RKO (cell line): ENCODE measurements at places on chromosomes 6 and 20.

DNA sequence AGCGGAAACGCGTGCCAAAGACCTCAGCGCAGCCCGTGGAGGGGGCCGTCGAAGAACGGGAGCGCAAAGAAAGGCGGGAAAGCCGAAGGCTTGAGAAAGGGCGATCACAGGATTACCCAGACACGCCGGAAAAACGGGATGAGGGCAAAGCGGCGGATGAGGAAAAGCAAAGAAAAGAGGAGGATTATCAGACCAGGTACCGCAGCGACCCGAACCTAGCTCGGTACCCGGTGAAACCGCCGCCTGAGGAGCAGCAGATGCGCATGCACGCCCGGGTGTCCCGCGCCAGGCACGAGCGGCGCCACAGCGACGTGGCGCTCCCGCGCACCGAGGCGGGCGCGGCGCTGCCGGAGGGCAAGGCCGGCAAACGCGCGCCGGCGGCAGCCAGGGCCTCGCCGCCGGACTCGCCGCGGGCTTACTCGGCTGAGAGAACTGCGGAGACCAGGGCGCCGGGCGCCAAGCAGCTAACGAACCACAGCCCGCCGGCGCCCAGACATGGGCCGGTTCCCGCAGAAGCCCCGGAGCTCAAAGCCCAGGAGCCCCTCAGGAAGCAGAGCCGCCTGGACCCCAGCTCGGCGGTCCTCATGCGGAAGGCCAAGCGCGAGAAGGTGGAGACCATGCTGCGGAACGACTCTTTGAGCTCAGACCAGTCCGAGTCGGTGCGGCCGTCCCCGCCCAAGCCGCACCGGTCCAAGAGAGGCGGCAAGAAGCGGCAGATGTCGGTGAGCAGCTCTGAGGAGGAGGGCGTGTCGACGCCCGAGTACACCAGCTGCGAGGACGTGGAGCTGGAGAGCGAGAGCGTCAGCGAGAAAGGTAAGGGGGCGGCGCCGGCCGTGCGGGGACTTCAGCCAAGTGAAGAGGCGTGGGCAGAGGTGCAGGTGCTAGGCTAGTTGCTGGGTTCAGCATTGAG is 296.2 kb downstream of the RIMS1 start:
- DNase-seq, result no peak

DNA sequence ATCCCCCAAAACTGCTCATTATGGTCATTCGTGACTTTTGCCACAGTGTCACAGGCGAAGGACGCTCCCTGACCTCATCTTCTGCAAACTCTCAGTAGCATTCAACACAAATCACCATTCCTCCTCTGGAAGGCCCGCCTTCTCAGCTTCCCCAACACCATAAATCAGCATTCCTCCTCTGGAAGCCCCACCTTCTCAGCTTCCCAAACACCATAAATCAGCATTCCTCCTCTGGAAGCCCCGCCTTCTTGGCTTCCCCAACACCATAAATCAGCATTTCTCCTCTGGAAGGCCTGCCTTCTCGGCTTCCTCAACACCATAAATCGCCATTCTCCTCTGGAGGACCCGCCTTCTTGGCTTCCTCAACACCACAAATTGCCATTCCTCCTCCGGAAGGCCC is 288.0 kb upstream of the AGPAT4 start:
- DNase-seq, result no peak

GRCh38 chr20:50295345-50295744 is 104.7 kb downstream of the CEBPB start:
- DNase-seq, result no peak

DNA sequence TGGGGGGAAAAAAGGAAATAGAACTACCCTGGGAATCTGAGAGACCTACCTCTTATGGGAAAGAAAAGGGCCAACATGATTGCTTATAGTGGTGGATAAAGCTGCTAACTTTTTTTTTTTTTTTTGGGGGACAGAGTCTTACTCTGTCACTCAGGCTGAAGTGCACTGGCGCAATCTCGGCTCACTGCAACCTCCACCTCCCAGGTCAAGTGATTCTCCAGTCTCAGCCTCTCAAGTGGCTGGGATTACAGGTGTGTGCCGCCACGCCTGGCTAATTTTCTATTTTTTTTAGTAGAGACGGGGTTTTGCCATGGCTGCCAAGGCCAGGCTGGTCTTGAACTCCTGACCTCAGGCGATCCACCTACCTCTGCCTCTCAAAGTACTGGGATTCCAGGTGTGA is 39.5 kb upstream of the TBC1D22B start:
- no peak for DNase-seq

- DNase-seq, result no peak
Observed at GRCh38 chr6:29723666-29724588, 693 bp downstream of the HLA-F start.

- DNase-seq, result no peak
Observed at GRCh38 chr6:77433888-77434287, 29.4 kb downstream of the HTR1B start.

DNA sequence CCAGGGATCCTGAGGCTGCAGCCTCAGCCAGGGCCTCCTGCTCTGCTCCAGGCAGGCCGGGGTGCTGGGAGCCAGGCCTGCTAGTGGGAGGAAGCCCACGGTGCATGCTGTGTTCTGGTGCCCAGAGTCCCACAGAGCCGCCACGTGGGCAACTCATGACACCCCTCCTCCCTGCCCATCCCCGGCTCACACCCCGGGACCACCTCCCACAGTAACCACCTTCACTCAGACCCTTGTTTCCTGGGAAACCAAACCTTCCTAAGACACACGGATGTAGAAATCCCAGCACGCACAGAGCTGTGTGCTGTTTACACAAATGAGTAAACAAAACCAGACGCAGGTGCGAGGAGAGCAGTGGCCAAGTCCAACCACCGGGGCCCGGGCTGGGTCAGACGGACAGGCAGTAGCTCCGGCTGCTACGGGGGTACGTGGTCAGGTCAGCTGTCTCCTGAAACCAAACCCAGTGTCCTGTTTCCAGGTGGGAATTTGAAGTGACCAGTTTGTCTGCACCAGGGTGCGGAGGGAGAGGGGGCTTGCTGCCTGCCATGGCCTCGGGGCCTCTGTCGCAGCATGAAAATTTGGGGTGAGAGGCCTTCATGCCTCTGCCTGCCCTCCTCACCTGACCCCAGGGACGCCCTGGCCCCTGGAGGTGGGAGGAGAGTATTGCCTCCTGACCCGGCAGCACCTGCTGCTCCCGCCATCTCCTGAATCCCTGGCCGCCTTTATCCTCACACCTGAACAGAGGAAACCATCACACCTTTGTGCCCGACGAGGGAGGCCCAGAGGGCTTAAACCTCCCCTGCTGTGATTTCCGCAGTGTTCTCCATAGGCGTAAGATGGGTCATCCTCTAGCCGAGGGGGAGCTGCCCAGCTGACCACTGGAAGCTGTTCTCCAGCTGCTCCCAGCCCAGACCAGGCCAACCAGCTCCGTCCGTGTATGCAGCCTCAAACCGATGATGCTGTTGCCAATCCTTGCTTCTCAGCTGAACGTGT is 52.0 kb upstream of the SMOC2 start:
- DNase-seq, result no peak

DNA sequence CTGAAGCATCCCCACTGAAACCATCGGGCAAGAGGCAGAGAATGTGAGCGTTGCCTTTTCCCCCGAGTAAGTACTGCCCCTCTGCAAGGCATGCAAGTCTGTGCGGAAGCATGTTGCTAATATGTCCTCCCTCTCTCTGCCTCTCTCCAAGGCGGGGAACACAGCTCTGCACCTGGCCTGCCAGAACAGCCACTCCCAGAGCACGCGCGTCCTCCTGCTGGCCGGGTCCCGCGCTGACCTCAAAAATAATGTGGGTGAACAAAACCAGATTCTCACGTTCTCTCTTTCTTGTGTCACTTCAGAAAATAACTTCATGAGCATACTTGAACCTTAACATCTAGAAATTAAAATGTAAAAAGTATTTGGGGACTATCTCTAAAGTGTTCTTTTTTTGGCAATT is 26.4 kb downstream of the LYRM2 start:
- DNase-seq, result no peak

GRCh38 chr6:24490948-24491347 is 1.6 kb upstream of the GPLD1 start:
- no peak for DNase-seq

DNA sequence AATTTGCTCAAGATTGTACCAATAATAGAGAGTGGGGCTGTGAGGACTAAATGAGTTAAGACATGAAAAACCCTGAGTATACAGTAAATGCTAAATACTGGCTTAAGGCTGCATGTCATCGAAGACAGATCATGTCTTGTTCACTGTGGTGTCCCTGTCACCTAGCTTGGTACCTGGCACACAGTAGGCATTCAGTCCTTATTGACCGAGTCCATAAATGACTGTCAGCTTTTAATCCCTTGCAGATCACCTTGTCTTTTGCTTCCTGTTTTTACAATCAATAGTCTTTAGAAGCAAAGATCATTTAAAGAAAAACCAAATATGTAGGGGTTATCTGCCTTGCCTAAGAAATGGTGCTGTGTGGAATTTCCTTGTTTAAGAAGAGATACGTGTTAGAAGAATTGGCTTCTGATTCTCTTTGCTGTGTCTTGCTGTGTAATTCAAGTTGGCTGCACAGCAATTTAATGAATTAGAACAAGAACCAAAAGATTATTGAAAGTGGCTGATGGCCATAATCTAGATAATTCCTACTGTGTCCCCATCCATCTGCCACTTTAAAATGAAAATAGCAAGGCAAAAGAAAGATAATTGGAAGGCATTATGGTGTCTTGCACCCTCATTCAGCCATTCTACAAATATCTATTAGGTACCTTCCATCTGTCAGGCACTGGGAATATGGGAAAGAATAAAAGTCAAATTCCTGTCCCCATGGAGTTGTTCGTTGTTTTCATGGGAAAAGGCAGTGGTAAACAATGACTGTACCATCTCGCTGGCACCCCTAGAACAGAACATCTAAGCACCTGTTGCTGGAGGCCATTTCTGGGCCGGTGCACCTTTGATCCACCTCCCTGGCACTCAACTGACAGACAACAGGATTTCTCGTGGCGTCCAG is 12.4 kb upstream of the MAPK13 start:
- no peak for DNase-seq

- DNase-seq, result peak; percentile 40
Observed at GRCh38 chr6:16409531-16410441, 171.4 kb downstream of the GMPR start.

DNA sequence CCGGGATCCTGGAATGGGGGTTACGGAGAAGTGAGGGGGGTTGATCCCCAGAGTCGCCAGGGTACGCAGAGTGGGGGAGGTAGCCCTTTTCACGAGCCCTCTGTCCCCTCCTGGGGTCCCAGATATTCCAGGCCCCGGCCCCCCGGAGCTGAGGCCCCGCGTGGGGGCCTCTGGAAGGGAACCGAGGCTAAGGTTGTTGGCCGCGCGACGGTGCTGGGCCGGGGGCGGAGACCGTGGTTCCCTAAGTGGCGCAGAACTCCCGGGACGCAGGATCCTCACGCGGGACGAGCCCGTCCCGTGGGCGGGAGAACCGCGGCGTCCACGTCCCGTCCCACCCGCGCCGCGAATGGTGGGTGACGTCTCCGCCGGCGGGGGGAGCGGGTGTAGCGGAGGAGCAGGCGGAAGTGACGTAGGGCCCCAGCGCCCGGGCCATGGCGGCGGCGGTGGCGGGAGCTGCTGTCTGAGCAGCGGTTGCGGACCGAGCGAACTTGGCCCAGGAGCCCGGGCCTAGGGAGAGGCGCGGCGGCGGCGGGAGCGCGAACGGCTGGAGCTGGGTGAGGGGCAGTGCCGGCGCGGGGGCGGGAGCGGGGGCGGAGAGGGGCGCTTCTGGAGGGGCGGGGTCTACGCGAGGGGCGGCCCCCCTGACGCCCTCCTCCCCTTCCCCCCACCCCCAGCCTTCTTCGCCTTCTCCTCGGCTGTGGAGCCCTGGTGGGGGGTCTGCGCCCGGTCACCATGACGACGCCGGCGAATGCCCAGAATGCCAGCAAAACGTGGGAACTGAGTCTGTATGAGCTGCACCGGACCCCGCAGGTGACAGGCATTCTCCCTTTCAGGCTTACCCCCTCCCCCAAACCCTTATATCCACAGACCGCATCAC is at the start of gene RING1:
Gene RING1 (plus strand): TSS at position 410 of the 877 bp plus-strand sequence. CDS start 323 bp downstream, at position 733.
- DNase-seq, result peak; percentile 77

- DNase-seq, result no peak
Observed at GRCh38 chr6:48151142-48151541, 40.1 kb upstream of the PTCHD4 start.

DNA sequence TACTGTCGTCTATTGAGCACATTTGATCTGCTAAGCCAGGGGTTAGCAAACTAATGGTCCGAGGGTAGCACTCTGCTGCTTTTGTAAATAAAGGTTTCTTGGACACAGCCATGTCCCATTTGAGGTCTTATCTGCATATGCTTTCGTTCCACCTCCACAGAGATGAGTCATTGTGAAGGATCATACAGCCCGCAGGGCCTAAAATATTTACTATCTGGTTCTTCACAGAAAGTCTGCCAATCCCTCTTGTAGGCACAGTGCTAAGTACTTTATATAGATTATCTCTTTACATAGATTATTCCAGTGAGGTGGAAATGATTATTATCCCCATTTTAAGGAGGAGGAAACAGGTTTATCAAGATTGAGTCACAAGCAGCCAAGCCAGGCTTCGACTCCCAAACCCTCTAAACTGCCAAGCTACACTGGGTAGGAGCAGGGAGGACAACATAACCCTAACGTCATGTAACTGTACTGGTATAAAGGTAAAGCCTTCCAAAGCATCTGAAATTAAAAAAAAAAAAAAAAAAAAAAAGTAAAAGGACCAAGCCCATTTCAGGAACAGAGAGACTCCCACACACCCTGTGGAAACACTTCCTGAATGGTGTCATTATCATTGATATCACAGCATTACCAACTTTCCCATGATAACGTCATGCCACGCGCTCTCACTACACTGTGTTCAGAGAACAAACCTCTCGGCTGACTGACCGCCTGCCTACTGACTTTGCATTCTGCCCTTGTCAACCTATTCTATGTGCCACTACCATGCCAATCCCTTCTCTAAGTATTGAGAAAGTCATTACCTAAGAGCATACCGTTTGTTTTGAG is 101.0 kb downstream of the KIF16B start:
- no peak for DNase-seq

- no peak for DNase-seq
Observed at GRCh38 chr6:152399399-152399798, 237.8 kb downstream of the SYNE1 start.

DNA sequence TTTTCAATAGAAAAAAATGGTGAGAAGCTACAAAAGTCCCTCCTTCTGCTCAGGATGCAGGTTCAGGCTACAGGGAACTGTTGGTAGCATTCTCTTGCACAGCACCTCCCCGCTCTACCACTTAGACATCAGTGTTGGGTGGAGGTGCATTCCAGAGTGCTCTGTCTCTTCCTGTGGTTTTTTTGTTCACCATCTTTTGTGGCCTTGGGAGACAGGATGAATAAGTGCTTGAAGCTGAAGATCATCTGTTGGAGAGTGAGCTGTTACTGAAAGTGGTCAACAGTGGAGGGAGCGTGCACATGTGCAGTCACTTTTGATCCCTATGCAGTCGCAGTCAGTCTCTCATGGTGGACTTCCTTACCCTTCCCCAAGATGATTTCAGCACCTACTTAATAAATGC is 16.6 kb upstream of the BTBD3 start:
- DNase-seq, result no peak

DNA sequence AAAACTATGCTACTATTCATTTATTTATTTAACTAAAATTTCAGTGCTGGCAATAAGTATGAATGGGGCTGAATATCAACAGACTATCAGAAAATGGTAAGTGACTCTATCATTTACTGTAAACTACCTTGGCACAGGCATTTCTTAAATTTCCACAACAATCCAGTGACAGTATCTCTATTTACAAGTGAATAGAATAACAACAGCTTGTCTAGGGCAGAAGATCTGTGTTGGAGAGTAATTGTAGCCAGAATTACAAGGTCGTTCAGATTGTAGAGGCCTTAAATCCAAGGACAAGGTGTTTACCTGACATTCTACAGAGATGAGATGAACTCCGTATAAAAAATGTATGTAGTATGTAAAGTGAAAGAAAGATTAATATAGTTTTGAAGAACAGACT is 193.8 kb upstream of the SIM1 start:
- DNase-seq, result no peak
